Activated T-cell treated with anti-CD3 and anti-CD28 coated beads for 1 hour (primary cell): ENCODE measurements at places on chromosomes 11 and 22.

- DNase-seq = no peak
These were observed 373.3 kb upstream of the CCDC90B start for GRCh38 chr11:83659466-83659865.

- no peak for DNase-seq
These were observed 761.5 kb downstream of the NTM start for GRCh38 chr11:132131961-132132360.

- no peak for DNase-seq
These were observed 59.8 kb downstream of the PDE2A start for GRCh38 chr11:72614381-72614780.

- no peak for DNase-seq
These were observed 33.4 kb downstream of the REXO2 start for GRCh38 chr11:114472661-114473060.

GRCh38 chr11:109071262-109071661, 350.7 kb upstream of the C11orf87 start:
- no peak for DNase-seq

DNA sequence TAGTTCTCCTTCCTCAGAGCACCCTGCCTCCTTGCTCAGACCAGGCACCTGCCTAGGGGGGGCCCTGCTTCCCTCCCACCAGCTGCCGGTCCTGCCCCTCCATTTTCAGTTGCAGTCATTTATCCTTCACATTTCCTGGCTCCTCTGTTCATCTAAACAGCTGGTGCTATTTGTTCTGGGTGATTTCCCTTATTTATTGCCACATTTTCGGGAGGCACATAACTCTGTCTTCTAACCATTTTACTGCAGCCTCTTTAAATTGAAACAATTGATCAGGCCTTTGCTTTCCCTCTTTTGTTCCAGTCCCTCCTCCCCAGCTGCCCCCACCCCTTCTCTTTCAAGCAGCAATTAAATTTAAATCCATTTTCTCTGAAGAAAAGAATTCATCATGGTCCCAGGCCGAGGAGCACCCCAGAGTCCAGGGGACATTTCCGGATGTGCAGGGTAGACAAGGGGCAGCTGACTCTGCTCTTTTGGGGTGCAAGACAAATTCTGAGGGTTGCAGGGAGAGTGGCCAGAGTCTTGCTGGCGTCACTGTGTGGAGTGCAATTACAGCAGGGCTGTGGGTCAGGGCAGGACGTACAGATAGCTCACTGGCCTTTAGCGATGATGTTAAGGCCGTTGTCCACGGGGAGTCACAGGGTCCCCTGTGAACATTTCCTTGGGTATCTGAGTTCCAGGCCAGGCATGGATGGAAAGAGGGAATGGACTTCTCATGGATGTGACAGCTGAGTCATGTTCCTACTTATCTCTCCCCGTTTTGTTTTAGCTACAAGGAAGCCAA, 476.4 kb downstream of the TBC1D22A start:
- DNase-seq = no peak

- DNase-seq = no peak
These were observed 5.3 kb upstream of the CHADL start for GRCh38 chr22:41245917-41246499.

DNA sequence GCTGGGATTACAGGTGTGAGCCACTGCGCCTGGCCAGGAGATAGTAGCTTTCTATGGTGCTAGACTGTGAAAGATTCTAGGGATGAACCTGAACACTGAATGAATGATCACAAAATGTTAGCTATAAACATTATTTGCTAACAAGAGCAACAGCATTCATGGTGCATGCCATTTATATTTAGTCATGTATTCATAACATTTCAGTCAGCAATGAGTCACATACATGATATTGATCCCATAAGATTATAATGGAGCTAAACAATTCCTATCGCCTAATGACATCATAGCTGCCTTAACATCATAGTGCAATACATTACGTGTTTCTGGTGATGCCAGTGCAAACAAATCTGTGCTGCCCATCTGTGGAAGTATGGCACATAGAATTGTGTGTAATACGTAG, 164.1 kb downstream of the ARHGAP42 start:
- no peak for DNase-seq

DNA sequence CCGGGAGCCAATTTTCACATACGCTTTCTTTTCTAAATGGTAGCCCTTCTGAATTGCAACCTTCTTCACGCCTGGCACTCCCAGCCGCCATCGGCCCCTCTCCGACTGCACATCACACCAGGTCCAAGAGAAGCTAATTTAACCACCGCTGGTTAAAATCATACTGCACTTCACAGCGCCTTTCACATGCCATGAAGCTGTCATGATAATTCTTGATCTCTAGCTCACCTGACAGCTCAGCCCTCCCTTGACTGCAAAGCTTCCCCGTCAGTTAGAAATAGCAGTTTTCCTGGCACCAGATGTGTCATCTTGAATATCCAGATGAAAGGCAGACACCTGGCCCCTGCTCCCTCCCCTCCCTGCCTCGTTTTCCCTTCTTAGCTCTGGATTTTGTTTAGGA, 101.4 kb downstream of the ARL14EP start:
- DNase-seq = no peak
